ENCODE measurements at places on chromosomes 11 and 22.

DNA sequence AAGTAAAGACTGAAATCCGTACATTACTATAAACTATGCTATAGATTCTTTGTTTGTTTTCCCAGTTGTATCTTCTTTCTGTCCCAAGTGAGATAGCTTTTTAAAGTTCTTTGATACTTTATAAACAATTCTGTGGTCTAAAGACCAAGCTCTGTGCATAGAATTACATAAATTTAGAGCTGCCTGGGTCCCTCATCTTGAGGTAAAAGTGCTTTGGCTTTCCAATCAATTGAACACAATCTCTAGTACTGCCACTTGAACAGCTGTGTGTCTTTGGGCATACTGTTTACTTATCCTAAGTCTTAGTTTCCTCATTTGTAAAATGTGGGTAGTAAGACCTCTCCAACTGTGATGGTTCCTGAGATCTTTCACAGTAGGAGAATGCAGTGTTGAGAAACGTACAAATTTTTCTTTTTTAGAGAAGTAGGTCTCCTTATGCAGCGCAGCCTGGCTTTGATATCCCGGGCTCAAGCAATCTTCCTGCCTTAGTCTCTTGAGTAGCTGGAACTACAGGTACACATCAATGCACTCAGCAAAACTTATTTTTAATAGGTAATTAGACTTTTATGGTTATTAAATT is 2.5 kb upstream of the EED start:
- DNase-seq, result no peak

DNA sequence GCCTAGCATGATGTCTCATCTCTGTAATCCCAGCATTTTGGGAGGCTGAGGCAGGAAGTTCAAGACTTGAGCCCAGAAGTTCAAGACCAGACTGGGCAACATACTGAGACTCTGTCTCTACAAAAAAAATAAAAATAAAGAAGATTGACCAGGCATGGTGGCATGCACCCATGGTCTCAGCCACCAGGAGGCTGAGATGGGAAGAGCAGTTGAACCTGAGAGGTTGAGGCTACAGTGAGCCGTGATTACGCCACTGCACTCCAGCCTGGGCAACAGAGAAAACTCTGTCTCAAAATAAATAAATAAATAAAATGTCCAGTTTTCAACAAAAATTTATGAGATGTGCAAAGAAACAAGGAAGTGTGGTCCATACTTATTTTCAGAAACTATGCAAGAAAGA is 28.3 kb downstream of the EFCAB6 start:
- no peak for DNase-seq

- DNase-seq, result no peak
Measured at GRCh38 chr11:2277933-2278523, 7.6 kb upstream of the ASCL2 start.

DNA sequence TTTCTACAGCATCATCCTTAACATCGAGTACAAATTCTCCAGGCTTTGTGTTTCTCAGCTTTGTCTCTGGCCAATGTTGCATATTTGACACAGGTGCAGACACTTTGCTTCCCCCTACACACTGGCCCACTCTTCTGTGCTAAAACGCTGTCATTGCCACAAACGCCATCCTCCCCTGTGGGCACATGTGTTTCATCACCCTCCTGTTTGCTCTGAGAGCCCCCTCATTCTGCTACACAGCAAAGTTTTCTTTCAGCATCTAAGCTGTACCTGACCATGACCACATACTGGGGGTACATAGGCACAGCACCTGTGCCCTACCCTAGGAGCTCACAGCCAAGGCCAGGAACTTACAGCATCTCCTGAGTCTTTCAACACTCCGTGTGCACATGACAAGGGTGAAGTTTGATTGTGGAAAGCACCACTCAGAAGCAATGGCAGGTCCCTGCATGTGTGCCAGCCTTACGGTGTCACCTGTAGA is 7.9 kb upstream of the IGLL5 start:
- no peak for DNase-seq

GRCh38 chr22:33919391-33920196 is 682 bp downstream of the LARGE1 start:
- peak; percentile 43 for DNase-seq

DNA sequence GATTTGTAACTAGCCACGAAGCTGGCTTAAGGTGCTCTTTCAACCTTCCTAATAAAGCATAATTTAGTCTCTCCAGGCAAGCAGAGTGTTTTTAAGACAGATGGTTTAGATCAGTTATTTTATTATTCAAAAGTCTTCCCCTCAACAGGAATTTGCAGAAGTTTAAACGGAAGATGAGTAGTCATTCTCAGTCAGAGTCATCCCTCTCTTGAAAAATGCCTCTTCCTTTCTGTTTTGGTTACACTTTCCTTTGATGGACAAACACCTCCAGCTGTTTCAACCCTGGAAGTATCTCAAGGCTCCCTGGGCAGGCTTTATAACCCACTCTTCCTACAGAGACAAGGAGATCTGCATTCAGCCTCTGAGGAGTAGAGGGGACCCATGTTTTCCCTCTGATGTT is 60.3 kb upstream of the POU2AF2 start:
- DNase-seq, result peak; percentile 60

GRCh38 chr22:37957232-37957631 is 3.7 kb downstream of the POLR2F start:
- DNase-seq, result no peak

DNA sequence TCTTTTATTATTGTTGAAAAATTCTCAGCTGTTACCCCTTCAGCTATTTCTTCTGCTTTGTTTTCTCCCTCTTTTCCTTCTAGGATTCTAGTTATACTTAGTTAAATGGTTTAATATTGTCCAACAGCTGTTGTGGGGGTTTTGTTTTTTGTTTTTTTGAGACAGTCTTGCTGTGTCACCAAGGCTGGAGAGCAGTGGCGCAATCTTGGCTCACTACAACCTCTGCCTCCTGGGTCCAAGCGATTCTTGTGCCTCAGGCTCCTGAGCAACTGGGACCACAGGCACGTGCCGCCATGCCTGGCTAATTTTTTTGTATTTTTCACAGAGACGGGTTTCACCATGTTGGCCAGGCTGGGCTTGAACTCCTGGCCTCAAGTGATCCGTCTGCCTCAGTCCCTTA is 12.7 kb downstream of the SDHAF2 start:
- peak; percentile 17 for DNase-seq

GRCh38 chr11:64252003-64252872 is 908 bp downstream of the PLCB3 start:
- peak; percentile 34 for DNase-seq

- DNase-seq, result no peak
Measured at GRCh38 chr11:69355346-69355940, 61.5 kb downstream of the MYEOV start.

Data from AG10803 (cell line).